WTC11 (cell line): ENCODE measurements at places on chromosomes 2 and 18. TPM values are rescaled to one million over a fixed set of nuclear protein-coding genes. Genes with fewer than 3 reads are reported as not detected.

DNA sequence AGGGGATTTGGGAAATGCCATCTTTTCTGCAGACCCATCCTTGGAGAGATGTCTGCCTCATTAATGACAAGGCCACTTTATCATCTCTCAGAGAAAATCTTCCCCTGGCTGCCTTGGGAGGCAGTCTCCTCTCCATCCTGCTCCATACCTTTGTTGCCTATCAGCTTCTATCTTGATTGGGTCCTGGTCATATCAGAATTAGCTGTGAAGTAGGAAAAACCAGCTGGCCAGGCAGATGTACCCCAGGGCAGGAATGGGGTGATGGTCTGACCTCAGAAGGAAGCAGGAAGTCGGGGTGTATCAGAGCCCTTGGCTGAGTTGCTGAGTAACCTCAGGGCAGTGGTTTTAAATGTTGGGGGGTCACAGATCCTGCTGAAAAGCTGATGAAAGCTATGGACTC lies 41.3 kb downstream of the ALK start:
- H3K4me3 ChIP-seq, result no peak overlapping the region
- H3K4me1 ChIP-seq, result no peaks in the 10 kb centered on the region
- H3K36me3 ChIP-seq, result no peaks in the 10 kb centered on the region
- no peak overlapping the region for H3K27ac ChIP-seq
- H3K27me3 ChIP-seq, result no peaks in the 10 kb centered on the region
- no peak for DNase-seq

ZEB2 gene
- 0.42 to 0.85 TPM (median 0.46 TPM) in 3 replicates for total RNA-seq

- H3K4me1 ChIP-seq, result peaks cover 2% of the 10 kb centered on the region; the same call in 1 of the 2 replicates
- DNase-seq, result no peak
- no peaks in the 10 kb centered on the region for H3K27me3 ChIP-seq
- no peak overlapping the region for H3K4me3 ChIP-seq
- H3K27ac ChIP-seq, result no peak overlapping the region
Measured at GRCh38 chr2:26324903-26325302, 21.0 kb upstream of the SELENOI start.

LYPD1 gene
- total RNA-seq, result 2.8 to 4.7 TPM (median 4.1 TPM) in 3 replicates
